ENCODE measurements at places on chromosomes 12 and 14. TPM values are rescaled to one million over a fixed set of nuclear protein-coding genes. Genes with fewer than 3 reads are reported as not detected.

GRCh38 chr12:41485203-41485602, 297.1 kb downstream of the PDZRN4 start:
- no peak for DNase-seq

Gene PMCH
- not detected for total RNA-seq

DNA sequence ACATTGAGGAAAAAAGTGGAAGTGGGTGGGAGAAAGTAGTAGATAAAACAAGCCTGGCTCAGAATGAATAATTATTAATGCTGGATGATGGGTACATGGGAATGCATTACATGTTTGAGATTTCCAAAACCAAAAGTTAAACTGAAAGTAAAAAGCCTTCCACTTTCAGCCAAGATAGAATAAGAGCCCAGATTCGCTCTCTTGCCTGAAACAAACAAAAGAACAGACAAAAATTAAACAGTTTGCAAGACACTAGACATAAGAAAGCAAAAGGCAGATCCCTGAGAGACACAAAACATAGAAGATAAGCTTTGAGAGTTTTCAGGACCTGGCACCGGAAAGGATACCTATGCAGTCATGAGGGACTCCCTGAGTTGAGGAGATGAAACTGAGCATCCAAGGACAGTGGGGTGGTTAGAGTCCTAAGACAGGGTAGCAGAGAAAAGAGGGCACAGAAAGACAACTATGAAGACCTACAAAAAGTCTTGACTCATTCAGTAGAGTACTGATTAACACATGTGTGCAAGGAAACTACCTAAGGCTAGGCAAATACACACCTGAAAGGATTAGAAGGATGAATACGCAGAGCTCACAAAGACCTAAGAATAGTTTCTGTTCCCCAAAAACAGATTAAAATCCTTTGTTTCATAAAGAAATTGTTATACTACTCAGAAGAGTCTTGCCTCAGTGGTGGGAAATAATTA, 54.1 kb downstream of the CEP83 start:
- no peak for DNase-seq

DNA sequence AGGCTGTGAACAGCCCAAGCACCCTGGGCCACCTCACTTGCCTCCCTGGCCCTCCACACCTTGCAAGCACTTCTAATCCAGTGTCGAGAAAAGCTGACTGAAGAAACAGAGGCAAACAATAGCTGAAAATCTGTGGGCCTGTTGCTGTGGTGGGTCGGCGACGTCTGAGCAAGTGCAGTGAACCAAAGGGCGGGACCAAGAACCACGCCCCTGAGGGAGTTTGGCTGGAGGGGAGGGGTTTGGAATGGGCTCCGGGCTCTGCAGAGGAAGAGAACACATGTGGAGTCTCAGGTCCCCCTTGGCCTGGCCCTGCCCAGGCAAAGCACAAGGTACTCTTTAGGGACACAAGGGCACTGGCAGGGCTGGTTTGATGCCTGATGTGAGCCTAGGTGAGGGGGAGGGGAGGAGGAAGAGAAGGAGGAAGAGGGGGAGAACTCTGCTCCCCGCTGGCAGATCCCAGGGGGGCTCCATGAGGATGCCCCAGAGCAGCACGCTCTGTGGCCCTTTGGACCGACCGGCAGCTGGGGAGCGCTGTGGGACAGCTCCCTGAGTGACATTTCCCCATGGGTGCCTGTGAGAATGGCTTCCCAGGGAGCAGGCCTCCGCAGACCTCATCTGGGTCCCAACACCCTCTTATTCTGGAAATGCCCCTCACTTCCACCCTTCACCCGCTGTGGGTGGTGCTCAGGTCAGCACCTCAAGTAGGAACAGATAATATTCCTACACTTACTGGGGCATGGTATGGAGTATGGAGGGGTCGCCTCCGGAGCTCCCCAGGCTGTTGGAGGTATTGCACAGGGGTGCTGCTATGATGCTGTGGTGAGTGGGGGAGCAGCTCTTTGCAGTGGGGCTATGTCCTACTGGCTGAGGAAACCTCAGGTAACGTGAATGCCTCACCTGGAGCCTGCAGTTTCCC, 85.5 kb downstream of the CPSF2 start:
- DNase-seq = no peak

Gene DDX23
- 73.4 TPM for total RNA-seq

DNA sequence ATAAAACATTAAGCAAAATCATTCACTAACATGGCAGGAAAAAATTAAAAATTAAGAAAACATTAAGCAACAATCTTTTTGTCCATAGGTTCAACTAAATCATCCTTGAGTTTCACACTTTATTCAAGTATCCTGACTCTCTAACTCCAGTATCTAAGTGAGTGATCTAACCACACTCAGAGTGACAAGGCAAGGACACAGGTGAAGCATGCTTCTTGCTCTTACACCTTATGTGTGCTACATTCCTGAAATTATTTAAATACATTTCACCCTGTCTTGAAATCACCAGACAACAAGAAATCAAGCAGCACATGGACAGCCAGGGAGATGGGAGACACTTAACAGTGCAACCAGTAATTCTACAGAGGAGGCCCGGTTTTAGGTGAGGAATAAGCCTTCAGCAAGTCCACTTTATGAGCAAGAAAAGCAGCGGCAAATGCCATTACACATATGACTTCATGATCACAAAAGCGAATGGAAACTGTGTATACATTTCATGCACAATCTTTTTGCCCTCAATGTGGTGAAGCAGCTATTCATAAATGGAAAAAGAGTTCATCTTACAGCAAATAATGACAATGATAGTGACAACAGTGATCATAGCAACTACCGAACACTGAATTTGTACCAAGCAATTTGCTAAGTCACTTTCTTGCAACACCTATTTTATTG, 37.4 kb downstream of the PHLDA1 start:
- no peak for DNase-seq
